ENCODE measurements at places on chromosomes 1 and 21. TPM values are rescaled to one million over a fixed set of nuclear protein-coding genes. Genes with fewer than 3 reads are reported as not detected.
A peak's percentile ranks its signal among the peaks of the same experiment; 100 is the strongest.

DNA sequence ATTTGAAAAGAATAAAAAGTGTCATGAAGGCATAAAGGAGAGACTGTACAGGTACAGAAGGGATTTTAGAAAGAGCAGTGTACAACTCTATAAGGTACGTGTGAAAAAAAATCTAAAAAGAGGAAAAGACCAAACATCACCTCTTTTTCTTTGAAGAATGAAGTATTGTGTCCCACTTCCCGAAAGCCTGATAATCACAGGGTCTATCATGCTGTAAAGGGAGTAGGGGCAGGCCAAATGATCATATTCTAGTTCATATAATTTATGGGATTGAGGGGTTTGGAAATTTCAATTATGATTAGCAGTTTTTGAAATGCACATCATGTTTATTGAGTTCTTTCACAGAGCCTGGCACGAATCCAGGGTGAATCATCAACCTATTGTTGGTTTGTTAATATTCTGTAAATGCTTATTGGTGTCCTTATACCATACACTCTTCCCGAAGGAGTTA lies 910 bp upstream of the RERE start:
- DNase-seq, result peak; percentile 66
- peak overlapping the region; percentile 97 for H3K27ac ChIP-seq
- H3K4me1 ChIP-seq, result no peaks in the 10 kb centered on the region
- peak overlapping the region; percentile 84 for H3K4me3 ChIP-seq
- H3K36me3 ChIP-seq, result no peaks in the 10 kb centered on the region
- H3K27me3 ChIP-seq, result no peaks in the 10 kb centered on the region

GRCh38 chr1:55547405-55547804 lies 332.2 kb upstream of the USP24 start:
- H3K4me1 ChIP-seq, result no peaks in the 10 kb centered on the region
- no peak for DNase-seq
- no peaks in the 10 kb centered on the region for H3K27me3 ChIP-seq
- no peak overlapping the region for H3K27ac ChIP-seq
- no peaks in the 10 kb centered on the region for H3K36me3 ChIP-seq

DNA sequence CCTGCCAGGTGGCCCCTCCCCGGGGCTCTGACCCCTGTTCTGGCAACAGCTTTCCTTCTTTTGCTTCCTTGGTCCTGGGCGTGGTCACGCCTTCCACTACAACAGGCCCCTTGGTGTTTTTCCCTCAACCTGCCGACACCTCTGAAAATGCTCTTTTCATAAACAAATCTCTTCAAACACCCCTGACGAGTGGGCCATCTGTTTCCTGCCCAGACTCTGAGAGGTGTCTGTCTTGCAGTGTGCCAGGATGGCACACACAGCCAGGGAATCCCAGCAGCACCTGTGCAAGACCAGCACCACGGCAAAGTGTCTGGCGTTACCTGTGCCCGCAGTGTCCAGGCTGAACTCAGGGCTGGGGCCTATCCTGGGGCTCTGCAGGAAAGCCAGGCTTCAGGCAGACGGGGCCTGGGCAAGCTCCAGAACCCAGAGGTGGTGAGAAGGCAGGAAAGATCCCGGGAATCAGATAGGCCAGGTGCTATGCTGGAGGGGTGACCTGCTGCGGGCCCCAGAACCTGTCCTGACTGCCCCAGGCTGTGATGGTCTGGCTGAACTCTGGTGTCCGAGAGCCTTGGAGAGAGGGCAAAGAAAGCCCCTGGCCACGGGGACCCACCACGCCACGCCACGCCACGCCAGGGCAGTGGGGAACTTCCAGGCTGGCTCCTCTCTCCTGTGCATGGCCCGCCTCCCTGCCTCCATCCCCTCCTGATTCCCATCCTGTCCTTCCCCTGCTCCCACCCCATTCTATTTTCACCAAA lies 88.9 kb downstream of the SIK1 start:
- H3K27me3 ChIP-seq, result no peaks in the 10 kb centered on the region
- peaks cover 10% of the 10 kb centered on the region for H3K4me1 ChIP-seq
- no peak overlapping the region for H3K27ac ChIP-seq
- H3K4me3 ChIP-seq, result no peak overlapping the region
- DNase-seq, result no peak
- H3K36me3 ChIP-seq, result no peaks in the 10 kb centered on the region

- H3K36me3 ChIP-seq, result no peaks in the 10 kb centered on the region
- no peaks in the 10 kb centered on the region for H3K4me1 ChIP-seq
- no peak for DNase-seq
- H3K4me3 ChIP-seq, result no peak overlapping the region
- no peak overlapping the region for H3K27ac ChIP-seq
Observed at GRCh38 chr1:192775631-192776030, 33.2 kb upstream of the RGS2 start.

Gene ERVH48-1
- total RNA-seq, result not detected

Gene WNT2B
- 15.2 TPM for total RNA-seq

Gene RHBG
- total RNA-seq, result 7.3 TPM
